ENCODE measurements at places on chromosomes 4 and X. TPM values are rescaled to one million over a fixed set of nuclear protein-coding genes. Genes with fewer than 3 reads are reported as not detected.

Gene BEND2
- total RNA-seq: 2.6 TPM

Gene AKAP4
- not detected for total RNA-seq

Gene GPC4
- 2.4 TPM for total RNA-seq

Gene RHOXF1
- total RNA-seq: not detected

Gene CT47C1
- not detected for total RNA-seq

Gene FAM9C
- not detected for total RNA-seq

Gene CT47B1
- total RNA-seq: not detected

Gene IQSEC2
- total RNA-seq: 21.3 TPM

Gene CTAG1A
- not detected for total RNA-seq

Gene SPIN4
- total RNA-seq: 7.4 TPM

Gene SPIN3
- 12.4 TPM for total RNA-seq

Gene STK32B
- 0.10 TPM for total RNA-seq

Gene TGIF2LX
- total RNA-seq: 0.98 TPM

Gene GNRHR
- total RNA-seq: not detected

Gene RHOH
- total RNA-seq: not detected

Gene FRMD7
- not detected for total RNA-seq

Measured in A172 (cell line).